ENCODE measurements at places on chromosomes 7 and 10.

GRCh38 chr10:80500572-80501380 lies 36.9 kb upstream of the SH2D4B start:
- DNase-seq, result no peak

DNA sequence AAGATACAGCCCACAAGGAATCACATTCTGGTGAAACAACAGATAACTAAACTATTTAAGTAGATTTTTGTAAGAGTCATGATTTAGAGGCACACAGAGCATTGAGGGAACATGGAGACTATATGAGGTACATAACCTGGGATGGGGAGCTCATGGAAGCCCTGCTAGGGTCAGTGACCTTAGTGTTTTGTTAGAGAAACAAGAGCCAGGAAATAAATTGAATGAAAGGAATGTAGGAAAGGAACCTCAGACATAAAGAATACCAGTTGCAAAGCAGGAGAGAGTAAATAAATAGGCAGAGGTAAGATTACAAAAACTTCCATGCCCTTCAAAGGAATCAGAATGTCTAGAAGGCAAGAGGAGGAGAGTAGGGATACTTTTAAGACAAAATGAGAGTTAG lies 1076.9 kb downstream of the CNTNAP2 start:
- no peak for DNase-seq

DNA sequence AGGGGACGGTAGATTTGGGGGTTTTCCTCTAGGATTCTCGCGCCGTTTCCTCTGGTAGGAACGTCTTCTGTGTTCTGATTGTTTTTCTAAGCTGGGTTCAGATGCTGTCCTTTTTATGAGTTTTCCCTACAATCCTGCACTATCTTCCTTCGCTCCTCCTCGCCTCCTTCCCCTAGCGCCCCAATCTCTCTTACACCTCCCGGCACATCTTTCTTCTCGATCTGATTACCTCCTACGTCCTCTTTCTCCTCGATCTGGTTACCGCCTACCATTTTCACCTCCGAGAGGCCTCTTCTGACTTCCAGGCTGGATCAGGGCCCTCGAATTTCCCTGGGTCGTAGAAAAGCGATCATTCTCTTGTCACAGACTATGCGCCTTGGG lies 413 bp downstream of the BUD31 start:
- no peak for DNase-seq

GRCh38 chr7:111474723-111475418 lies 87.4 kb downstream of the IMMP2L start:
- DNase-seq, result no peak

DNA sequence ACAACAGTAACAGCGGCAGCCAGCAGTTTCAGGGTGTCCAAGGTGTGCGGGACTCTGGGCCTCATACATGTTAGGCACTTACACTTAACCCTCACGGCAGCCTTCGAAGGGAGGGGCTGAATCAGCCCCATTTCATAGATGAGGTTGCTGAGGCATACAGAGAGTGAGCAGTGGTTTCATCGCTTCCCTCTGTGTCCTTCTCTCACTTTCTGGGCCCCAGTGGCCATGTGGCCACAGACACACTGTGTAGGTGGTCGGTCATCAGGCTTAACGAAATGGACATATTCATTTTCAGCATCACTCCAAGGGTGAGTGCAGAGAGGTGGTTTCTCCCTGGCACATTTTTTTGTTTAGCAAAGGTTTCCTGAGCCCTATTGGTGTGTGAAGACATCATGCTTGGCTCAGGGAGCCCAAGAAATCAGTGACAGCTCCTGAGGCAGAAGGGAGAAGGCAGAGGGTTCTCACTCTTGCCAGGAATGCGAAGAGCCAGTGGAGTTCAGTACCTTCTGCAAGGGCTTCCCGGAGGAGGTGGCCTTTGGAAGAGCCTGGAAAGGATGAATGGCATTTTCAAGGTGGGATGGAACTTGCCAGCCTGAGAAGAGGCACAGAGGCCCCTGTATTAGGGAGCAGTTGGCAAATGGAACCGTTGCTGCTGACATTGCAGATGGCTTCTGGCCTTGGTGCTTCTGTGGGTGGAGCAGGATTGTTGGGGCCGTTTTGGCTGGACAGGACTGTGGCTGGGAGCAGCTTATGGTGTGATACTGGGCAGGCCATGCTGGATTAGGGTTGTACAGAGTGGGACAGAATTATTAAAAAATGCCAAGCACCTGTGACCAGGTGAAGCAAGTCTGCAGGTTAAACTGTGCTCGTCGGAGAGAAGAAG lies 61.7 kb upstream of the PPIF start:
- DNase-seq, result no peak

GRCh38 chr10:30092151-30092790 lies 32.9 kb upstream of the JCAD start:
- no peak for DNase-seq

DNA sequence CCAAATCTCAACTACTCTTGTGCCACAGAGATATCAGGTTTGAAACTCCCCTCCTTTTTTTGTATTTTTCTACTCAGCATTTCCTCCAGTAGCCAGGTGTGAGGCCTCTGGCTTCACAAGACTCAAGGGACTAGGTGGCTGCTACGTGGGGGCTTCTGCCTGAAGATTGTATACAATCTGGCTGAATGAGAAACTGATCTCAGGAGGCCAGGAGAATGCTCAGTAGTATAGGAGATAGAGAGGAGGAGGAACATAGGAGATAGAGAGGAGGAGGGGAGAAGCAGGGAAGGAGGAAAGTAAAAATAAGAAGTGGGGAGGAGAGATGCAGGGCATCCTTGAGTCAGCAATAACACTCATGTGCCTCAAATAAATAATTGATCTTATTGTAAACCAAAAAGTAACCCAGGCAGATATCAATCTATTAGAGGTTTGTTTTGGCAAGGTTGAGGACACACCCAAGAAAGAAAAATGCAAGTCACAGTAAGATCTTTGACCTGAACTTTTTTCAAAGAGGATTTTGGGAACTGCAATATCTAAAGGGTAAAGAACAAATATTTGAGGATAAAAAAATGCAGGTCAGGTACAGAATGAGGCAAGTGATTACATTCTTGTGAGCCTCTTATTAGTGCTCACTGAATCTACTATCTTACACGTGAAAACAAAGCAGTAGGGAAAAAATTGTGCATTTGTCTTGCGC lies 36.8 kb downstream of the AKR1C8 start:
- no peak for DNase-seq

- no peak for DNase-seq
Measured at GRCh38 chr10:61397175-61397986, 55.8 kb downstream of the TMEM26 start.

- no peak for DNase-seq
Measured at GRCh38 chr10:42926843-42927242, 144.2 kb downstream of the BMS1 start.

GRCh38 chr10:107576746-107577145 lies 412.2 kb upstream of the SORCS1 start:
- DNase-seq, result no peak

GRCh38 chr7:151859948-151860685 lies 16.8 kb downstream of the PRKAG2 start:
- no peak for DNase-seq

GRCh38 chr7:782718-783449 lies 49.4 kb upstream of the SUN1 start:
- DNase-seq, result no peak

DNA sequence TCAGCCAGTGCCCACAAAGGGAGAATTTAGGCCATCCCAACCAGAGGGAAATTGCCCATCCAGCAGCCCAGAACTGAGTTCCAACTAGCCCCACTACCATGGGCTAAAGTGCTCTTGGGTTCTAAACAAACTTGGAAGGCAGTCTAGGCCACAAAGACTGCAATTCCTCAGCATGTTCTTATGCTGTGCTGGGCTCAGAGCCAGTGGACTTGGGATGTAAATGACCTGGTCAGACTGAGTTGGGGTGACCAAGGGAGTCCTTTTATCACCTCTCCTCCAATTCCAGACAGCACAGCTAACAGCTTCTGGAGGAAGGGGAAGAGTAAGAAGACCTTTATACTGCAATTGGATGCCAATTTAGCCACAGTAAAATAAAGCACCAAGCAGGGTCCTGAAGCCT lies 607.2 kb upstream of the KCND2 start:
- no peak for DNase-seq

DNA sequence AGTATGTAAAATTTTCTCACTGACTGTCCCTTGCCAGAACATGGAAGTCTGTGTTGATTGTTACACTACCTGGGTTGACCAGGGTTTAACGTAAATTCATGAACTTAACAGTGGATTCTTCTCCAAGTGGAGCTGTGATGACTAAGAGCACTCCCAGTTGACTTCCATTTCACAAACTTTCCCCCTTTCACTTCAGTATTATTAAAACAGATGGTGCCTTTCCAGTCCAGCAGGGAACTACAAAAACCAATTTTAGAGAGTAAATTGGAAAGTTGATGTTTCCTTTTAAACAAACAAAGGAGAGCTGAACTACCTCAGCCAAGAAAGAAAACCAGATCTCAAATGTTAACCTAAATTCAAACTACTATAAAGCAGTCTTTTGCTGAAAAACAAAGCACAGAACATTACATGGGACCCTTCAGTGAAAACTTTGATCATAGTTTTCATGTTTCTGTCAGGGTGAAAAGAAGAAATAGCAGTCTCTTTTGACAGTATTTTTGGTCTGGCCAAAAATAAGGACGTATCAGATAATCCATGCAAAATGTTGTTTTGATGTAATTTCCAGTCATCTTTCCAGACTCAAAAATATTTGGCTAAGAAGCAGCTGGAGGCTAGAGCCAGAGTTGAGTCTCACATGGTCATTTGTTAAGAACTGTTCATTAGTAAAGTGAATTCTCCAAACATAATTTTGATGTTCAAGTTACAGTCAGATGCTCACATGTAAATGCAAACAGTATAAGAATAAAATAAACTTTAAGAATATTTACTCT lies 479.9 kb upstream of the AKR1E2 start:
- DNase-seq, result no peak

DNA sequence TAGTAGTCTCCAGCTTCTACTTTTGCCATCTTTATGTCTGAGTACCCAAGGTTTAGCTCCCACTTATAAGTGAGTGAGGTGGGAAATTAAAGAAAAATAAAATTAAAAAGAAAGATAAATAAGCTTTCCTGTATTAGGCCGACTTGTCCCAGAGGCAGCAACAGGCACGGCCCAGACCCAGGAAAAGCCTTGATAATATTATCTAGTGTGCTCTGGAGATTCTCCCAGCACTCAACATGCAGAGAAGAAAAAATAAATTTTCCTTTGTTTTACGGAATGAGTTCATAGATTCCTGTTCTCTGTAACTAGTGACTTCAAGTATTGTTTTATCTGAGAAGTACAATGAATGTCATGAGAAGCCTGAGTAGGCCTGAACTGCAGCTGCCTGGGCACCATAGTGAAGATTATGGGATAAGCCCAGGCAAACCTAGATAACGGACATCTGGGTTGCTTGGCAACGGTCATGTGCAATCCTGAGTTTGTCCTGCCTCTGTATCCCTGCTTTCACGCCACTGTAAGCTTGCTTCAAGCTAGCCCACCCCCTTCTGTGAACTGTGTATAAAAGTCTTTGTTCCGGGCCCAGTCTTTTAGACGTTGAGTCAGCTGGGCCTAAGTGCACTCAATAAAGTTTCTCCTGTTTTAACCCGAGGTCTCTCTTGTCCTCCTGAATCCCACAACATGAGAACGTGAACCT lies 6.4 kb downstream of the ATE1 start:
- DNase-seq, result no peak

DNA sequence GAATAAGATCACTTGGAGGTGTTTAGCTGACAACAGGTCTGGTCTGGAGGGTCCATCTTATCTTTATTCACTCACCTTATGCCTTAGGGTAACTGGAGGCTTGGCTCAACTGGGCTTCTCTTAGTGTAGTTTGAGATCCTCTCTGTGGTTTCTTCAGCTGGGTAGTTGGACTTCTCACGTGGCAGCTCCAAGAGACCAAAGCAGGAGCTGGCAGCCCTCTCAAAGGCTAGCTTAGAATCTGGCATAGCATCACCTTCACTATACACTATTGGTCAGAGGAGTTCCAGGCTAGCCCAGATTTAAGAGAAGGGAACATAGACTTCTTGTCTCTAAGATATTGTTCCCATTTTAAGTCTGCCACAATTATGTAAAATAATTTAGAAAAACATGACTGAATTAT lies 16.4 kb downstream of the ADK start:
- no peak for DNase-seq

GRCh38 chr7:75638594-75639070 lies 100.1 kb downstream of the HIP1 start:
- DNase-seq, result no peak

- no peak for DNase-seq
Measured at GRCh38 chr10:13102002-13102794, 2.2 kb downstream of the OPTN start.

GRCh38 chr10:35140126-35140525 lies 13.5 kb downstream of the CREM start:
- no peak for DNase-seq

GRCh38 chr10:11297136-11297535 lies 279.5 kb downstream of the CELF2 start:
- no peak for DNase-seq

All from T-cell (primary cell).